ENCODE measurements at places on chromosomes 2 and 18.

DNA sequence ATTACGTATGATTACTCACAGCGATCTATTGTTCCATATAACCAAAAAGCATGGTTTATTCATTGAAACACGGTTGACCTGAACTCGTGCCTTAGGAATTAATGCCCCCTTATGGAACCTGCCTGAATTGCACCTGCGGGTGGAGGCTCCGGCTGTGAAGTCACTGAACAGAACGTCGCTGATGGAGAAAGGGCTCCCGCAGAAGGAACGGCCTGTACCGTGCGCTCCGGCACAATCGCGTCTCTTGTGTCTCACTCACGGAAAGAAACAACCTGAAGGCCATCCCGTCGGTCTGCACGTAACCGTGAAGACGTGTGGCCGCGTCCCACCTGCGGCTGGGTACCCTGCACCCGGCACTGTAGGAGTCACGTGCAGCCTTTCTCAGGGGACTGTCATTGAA, 133.1 kb downstream of the NFATC1 start:
- DNase-seq, result peak; percentile 39

- DNase-seq, result no peak
These were observed 119.3 kb upstream of the TWIST2 start for GRCh38 chr2:238728330-238729260.

GRCh38 chr18:56748698-56749268, 97.6 kb downstream of the WDR7 start:
- peak; percentile 25 for DNase-seq

DNA sequence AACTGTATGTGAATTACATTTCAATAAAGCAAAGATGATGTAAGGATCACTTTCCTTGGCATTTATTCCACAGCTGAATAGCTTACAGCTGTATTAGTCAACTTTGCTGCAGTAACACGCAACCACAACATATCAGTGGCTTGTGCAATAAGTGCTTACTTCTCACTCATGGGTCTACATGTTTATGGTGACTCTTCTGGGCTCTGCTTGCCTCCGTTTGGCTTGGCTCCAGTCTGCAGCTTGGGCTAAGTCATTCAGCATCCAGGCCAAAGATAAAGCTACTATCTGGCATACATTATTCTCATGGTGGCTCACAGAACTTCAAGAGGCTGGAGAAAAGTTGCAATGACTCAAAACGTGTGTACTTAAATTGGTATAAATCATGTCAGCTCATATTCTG, 355.0 kb downstream of the RNF144A start:
- DNase-seq, result peak; percentile 69

- no peak for DNase-seq
These were observed 77.8 kb downstream of the RAPGEF4 start for GRCh38 chr2:172813314-172813888.

DNA sequence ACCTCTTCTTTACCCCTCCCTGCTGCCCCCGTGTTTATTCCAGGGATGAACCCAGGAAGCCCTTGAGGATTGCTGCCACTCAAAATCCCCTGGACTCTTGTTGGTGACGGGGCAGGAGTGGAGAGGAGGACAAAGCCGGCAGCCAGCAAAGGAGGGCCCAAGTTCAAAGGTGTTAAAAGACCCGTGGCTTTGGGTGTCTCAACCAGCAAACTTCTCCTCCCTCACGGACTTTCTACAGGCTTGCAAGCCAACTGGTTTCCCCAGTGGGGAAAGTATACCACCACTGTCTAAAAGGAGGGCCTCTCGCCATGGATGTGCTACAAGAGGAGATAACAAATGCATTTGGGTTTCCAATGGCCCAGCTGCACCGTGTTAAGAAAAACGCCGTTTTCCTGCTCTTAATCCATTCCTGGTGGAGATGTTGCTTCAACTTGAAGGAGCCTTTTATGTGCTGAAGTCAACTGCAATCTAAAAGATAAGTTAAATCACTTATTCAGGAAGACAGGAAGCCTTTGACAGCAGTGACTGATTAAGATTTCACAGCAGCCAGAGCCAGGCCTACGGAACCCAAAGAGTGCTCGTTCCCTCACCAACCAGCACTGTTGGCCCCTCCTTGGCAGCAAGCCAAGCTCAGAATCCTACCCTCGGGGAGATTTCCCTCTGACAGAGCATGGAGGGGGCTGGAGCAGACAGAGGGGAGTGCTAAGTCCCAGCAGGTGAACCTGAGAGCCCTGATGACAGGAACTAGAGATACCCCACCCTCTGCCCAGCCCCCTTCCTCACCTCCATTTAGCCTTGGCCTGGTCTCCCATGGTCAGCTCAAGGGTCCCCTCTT, 57.8 kb downstream of the ZBTB7C start:
- no peak for DNase-seq

DNA sequence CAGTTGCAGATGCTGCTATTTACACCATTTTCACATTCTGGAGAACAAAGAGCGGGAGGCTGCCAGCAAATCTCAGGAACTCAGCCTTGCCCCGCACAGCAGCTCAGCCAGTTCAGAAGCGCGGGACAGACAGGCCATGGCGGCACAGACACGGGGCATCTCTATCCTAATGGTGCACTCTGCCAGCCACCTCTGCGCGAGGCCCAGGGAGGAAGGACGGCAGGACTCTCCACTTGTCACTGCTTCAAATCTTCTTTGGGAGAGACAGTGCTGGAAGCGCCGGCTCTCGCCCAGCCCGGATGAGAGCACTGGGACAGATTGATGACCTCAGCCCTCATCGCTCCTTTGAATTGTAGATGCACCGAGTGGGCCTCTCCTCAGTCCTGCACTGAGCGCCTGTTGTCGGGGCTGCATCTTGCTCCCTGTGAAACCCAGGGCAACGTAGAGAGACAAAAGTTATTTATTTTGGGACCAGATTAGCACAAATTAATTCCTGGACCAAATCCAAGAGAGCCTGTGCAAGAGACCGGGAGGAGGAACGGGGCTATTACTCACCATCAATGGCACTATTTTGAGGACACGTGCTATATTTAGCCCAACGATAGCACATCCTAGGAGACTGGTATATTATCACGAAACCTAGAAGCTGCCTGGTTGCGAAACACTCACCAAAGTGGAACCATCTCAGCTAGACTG, 211.4 kb upstream of the SMIM21 start:
- DNase-seq, result peak; percentile 95

- no peak for DNase-seq
These were observed 572.0 kb upstream of the ZEB2 start for GRCh38 chr2:145091967-145092366.

- DNase-seq, result no peak
These were observed 11.6 kb upstream of the TBC1D8 start for GRCh38 chr2:101162561-101163330.

GRCh38 chr2:152176113-152176714, 651 bp upstream of the STAM2 start:
- DNase-seq, result peak; percentile 33

- DNase-seq, result no peak
These were observed 55.0 kb downstream of the PKDCC start for GRCh38 chr2:42102591-42103450.

DNA sequence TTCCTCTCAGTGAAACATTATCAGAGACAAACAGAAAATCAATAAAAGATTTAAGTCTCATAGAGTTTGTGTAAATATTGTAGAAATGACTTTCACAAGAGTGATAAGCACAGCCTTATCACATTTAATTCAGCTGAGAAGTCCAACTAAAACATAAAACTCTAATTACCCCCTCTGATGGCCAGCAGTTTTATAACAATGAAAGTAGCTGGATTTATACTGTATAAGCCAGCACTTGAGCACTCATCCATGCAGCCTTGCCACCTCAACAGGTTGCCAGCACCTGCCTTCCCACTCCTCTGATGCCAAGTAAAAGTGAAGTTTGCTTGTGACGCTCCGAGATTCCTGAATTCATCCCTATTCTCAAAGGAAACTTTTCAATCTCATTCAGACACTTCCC, 103.0 kb upstream of the STK39 start:
- no peak for DNase-seq

GRCh38 chr2:31802711-31803110, 208.1 kb downstream of the MEMO1 start:
- DNase-seq, result no peak

GRCh38 chr2:234714711-234715110, 217.8 kb upstream of the ARL4C start:
- DNase-seq, result no peak

GRCh38 chr18:79657342-79657996, 22.1 kb upstream of the CTDP1 start:
- no peak for DNase-seq

Measured in MV-4-11 (cell line).